Retina (tissue), 1 donor: ENCODE measurements at places on chromosomes 1 and 21.

DNA sequence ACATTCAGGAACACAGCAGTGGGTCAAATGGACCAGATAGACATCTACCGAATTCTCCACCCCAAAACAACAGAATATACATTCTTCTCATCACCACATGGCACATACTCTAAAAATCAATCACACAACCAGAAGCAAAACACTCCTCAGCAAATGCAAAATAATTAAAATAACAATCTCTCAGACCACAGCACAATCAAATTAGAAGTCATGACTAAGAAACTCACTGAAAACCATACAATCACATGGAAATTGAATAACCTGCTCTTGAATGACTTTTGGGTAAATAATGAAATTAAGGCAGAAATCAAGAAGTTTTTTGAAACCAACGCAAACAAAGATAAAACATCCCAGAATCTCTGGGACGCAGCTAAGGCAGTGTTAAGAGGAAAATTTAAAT lies 49.2 kb downstream of the ZP4 start:
- DNase-seq: no peak

DNA sequence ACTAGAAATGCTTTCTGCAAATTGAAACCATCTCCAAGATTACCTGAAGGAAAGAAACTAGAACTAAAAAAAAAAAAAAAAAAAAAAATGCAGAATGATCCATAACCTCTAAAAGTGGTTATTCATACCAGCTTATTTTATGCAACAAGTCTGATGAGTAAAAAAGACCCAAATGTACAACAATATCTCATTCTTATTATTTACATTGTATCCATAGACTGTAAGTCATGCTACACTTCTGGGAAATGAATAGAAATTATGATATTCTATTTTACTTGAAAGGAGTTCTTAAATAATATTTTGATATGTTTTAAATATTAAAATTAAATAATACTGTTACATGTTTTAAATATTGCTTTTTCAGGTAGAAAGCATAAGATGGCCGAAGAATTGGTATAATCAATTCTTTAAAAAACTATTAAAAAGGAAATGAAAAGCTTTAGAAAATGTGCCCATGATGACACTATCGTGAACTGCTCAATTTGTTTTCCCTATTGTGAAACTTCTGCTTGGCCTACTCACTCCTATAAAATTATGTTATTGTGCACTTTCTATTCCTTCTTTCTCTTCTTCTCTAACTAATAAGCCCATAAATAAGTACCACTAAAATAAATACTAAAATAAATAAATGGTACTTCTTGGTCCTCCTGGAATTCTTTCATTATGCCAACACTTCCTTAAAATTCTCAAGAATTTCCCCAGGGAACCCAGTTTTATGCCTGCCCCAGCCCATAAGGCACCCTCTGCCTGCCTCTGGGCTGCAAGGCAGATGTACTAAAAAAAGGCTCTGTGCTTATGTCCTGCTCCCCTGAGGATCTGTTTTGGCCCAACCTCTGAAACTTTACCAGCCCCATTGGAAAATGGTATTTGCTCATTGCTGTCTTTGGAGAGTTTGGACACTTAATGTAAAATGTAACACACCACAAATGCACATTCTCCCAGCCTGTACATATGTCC lies 18.1 kb downstream of the SAMSN1 start:
- no peak for DNase-seq

DNA sequence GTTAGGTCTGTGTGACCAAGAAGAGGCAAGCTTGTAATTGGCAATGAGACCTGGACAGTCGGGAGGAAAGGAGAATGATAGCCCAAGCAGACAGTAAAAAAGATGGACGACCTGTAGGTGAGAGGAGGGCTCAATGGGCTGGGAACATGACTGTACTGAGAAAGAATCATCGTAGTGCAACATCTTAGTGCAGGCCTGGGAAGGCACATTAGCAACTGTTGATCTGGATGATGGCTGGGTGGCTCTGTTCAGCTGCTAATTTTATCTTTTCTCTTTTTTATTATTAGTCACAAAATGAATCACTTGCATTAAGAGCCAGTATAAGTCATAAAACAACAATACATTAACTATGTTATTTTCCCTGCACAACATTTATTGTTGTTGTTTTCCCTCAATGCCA lies 32.9 kb downstream of the IFI44 start:
- DNase-seq: no peak

DNA sequence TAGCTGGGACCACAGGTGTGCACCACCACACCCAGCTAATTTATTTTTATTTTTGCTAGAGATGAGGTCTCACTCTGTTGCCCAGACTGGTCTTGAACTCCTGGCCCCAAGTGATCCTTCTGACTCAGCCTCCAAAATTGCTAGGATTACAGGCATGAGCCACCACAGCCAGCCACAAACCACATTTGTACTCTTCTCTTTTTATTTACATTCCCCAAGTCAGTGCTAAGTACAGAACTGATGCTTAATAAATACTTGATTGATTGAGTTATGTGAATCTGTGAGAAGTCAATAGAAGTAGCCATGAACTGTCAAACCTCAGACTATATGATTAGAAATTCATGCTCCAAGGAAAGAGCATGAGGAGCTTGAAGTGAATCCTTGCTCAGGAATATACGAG lies 48.5 kb upstream of the S1PR1 start:
- DNase-seq: no peak
